ENCODE measurements at places on chromosomes 5 and 9.

DNA sequence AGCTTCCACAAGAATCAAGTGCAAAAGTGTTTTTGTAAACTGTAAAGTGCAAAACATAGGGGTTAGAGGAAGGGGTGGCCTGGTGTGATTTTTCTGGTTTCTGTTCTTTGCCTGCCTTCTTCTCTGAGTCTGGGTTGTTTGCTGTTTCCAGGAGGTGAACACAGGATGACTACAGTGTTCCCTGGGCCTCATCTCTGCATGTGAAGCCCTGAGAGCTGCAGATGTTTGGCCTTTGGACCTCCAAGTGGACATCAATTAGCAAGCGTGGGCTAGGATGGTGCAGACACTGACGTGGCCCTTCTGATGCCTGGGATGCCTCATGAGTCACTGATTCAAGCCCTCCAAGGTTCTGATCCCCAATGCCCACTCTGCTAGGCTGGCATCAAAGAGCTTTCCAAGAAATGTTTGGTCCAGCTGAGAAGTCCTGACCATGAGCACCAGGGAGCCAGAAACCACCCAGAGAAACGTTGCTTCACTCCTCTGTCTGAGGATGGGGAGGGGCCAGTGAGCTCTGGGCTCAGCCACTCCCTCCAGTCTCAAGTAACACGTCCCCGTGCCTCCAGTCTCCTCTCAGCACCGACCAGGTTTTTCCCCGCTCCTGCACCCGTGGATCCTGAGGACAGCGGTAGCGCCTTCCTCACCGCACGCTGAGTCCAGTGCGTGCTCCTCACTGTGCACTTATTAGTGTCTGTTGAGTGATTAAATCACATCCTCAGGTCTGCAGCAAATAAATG is 7.6 kb downstream of the IL9 start:
- DNase-seq: no peak

DNA sequence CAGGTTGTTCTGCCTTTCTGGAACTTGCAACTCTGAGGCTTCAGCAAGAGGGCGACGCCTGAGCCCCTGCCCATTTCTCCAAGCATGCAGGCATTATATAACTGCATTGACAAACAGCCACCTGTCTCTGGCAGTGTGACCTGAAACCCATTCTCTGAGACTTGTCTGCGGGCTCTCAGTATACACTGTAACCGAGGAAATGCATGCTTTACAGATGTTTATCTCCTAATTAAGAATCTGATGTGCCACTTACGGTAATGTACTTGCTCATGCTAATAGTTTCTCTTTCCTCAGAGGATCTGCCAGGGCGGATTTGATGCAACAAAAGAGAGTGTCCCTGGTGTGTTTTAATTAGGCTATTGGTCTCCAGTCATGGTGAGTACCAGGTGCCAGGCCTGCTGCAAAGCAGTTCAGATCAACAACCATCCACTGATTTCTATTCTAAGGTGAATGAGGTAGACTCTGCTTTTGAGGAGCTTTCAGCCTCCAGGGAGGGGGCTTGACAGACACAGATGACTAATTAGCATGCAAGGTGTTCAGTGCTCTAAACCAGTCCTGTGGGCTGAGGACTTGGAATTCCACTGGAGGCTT is 593.7 kb upstream of the KLF4 start:
- no peak for DNase-seq

DNA sequence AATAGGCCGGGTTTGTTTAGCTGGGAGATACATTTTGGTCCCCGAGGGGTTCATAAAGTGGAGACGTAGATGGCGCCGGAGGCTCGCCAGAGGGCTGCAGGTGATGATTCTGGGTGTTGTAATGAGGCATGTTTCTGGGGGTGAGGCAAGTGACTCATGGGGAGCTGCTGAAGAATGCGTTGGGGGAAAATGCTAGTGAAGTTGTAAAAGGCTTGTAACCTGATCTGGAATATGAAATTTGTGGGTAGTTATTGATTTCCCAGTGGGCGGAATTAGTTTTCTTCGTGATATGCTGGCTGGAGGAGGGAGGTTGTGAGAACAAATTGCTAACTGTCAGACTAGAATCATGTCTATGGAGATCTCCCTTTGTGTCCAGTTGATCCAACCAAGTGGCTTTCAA is 158.3 kb downstream of the DOCK2 start:
- no peak for DNase-seq

DNA sequence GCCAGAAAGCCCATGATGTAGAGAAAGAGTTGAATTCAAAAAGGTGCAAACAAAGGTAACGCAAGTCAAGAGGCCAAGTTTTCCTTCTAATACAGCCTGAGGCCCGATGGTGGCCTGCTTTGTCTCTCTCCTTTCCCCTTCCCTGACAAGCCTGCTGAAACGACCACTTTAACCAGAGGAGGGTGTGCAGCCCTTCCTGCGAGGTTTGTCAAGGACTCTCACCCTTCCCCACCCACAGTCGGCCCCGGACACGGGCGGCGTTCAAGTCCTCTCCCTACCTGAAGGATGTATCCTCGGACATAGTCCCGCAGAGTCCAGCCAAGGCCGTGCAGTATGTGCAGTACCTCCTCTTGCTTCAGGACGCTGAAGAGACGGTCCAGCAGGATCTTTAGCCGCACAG is 318.2 kb downstream of the BNC2 start:
- no peak for DNase-seq

DNA sequence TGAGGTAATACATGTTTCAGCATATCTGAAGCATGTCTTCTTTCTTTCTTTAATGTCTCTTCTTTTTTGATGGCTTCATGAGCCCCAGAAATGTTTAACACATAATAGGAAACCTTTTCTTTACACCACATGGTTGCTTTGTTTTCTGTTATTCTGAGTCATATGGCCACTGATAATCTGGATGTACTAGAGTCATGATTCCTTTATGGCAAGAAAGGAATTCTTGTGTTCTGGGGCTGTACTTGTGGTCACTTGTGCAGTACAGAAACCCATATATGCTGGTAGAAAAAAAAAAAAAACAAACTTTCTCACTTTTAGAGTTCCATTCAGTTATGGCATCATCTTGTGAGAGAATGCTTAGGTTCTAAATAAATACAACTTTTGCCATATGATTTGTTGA is 1669.3 kb upstream of the CDH9 start:
- DNase-seq: no peak

DNA sequence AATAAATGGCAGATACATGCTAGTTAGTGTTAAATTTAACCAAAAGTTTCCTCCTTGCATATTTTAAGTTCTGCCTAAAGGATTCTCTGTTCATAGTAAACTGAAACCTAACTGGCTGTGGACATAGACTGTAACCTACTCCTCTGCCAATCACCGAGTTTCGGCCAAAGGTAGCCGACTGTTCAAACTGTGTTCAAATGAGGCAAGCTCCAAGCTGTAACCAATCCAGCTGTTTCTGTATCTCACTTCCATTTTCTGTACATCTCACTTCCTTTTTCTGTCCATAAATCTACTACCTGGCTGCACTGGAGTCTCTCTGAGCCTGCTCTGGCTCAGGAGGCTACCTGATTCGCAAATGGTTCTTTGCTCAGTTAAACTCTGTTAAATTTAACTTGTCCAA is 44.1 kb downstream of the KCNV2 start:
- DNase-seq: no peak

GRCh38 chr5:74369173-74369572 is 271.4 kb downstream of the ENC1 start:
- no peak for DNase-seq

GRCh38 chr5:140111011-140111858 is 2.7 kb upstream of the PURA start:
- DNase-seq: no peak

- DNase-seq: no peak
Observed at GRCh38 chr5:92505145-92505544, 1075.9 kb downstream of the NR2F1-AS1 start.

- DNase-seq: no peak
Observed at GRCh38 chr5:72115296-72115695, 8.0 kb downstream of the MAP1B start.

DNA sequence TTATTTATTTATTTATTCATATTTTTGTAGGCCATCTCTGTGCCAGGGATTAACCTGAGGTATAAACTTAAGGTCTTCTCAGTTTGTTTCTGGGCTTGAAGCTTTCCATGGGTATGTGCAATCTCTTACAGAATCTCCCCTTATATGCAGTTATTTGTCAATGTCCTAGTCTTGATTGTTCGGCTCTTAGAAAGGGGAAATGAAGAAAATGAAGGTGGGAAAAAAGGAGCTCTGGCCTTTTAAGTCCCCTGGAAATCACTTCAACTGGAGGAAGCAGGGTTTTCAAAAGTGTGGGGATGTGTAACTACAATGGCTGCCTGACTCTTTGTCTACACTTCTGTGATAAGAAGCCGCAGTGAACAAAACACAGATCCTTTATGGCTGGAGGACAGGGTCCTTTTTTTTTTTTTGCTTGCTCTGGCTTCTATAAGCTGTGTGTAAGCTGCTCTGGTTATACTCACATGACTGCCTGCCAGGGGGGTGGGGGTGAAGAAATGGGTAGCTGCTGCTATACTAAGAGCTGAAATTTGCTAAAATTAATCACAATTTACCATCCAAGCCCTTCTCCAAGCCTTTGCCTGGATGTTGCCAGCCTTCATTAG is 33.7 kb downstream of the CENPP start:
- DNase-seq: no peak

DNA sequence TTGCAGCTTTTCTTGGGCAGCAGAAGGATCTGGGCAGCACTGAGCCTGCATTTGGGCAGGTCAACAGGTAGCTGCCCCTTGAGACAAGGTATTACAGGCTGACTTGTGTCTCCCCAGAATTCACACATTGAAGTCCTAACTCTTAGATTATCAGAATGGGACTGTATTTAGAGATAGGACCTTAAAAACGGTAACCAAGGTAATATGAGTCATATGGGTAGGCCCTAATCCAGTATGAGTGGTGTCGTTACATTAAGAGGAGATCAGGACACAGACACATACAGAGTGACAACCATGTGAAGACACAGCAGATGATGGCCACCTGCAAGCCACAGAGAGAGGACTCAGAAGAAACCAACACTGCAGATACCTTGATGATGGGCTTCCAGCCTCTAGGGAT is 3.2 kb downstream of the C1QTNF2 start:
- no peak for DNase-seq

DNA sequence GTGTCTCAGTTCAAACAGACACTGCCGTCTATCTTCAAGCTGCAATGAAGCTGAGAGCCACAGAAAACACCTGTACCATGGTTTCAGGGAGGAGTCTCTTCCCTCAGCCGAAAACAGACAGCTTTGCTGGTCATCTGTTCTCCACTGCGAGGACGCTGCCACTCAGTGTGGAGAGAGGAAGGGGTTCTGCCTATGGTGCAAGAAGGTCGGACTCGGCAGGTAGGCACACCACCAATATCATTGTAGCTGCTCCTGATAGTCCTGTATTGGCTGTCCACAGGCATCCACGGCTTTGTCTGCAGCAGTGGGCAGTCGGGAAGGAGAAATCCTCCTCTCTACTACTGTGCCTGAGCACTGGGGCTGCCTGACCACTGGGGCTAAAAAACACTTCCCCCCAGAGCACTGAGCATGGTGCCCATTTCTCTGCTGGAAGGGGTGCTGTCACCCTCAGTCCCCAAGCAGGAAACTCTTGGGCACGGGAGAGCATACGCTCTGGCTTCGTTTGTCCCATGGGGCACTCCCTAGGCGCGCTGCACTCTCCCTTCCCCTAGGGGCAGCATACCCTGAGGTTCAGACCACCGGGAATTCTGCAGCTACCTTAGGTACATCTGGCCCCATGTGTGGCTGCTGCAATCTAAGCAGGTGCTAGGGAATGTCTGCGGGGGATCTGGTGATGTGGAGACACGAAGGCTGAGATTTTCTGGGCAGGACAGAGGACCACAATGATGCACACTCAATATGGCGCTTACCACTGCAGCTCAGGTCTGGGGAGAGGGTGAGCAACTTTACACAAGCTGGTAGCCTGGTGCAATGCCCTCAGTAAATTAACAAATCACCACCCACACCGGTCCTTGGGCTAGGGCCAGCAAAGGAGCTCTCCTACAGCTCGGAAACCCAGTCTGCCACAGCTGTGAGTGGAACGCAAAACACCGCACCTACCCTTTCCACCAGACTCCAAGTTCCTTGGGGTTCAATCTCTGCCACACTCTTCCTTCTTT is 880.9 kb upstream of the SEMA6A start:
- DNase-seq: no peak

DNA sequence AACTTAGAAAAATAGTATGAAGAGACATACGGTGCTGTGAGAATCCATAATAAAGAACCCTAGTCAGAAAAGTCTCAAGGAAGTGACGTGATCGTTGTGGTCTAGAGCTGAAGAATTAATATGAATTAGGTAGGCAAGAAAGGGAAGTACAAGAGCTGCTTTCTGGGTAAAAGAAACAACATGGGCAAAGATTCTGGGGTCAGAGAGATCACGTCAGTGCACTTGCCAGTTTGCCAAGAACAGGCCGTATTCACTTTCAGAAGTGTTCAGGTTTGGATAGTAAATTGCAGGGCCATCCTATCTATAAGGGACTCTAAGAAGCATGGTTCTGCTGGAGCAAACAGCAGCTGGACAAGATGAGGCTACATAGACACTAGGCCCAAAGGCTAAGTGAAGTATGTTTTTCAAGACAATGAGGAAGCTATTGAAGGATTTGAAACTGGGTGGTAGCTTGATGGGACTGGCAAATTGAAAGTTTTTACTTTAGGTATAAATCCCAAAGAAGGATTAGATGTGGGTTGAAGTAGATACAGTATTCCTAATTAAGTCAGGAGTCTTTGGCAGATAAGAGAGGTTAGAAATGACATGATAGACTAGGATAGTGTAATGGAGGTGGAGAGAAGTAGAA is 4.8 kb upstream of the CHD1 start:
- DNase-seq: no peak

DNA sequence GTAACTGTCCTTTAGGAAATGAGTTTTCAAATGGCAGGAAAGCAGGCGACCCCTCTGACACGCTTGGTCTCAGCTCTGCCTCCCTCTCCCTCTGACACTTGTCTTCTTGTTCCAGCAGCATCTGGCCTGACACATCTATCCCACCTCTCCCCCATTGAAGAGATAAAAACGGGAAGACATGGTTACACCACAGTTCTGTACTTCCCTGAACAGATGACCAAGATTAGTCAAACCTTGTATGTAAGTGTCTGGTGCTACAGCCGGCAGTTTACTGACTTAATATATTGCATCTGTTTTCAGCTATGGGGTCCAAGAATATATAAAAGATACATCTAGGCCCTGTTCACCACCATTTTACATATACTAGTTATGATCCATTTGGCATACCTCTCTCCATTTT is 29.6 kb upstream of the MLLT3 start:
- DNase-seq: no peak

GRCh38 chr9:85137696-85138095 is 468.2 kb downstream of the NTRK2 start:
- DNase-seq: no peak

GRCh38 chr9:94156348-94157049 is 72.2 kb downstream of the PTPDC1 start:
- no peak for DNase-seq

DNA sequence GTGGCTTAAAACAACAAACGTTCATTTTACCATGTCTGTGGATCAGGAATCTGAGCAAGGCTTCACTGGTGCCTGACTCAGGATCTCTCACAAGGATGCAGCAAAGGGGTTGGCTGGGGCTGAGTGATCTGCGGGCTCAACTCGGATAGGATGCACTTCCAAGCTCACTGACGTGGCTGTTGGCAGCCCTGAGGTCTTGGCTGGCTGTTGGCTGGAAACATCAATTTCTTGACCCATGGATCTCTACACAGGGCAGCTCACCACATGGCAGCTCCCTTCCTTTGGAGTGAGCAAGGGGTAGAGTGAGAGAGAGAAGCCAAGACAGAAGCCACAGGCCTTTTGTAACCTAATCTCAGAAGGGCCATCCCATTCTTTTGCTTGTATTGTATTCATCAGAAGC is 202.1 kb downstream of the NXNL2 start:
- no peak for DNase-seq

GRCh38 chr5:98804066-98804465 is 30.6 kb downstream of the RGMB start:
- no peak for DNase-seq

GRCh38 chr9:37769306-37769705 is 15.6 kb downstream of the EXOSC3 start:
- no peak for DNase-seq

Measured in esophagus squamous epithelium (tissue), 5 donors.